Kidney epithelial cell (primary cell): ENCODE measurements at places on chromosomes 2 and 18. TPM values are rescaled to one million over a fixed set of nuclear protein-coding genes. Genes with fewer than 3 reads are reported as not detected.

GRCh38 chr2:81195774-81196382 lies 891.3 kb upstream of the LRRTM1 start:
- DNase-seq = no peak

GRCh38 chr2:191318729-191319078 lies 73.5 kb downstream of the MYO1B start:
- DNase-seq = no peak

DNA sequence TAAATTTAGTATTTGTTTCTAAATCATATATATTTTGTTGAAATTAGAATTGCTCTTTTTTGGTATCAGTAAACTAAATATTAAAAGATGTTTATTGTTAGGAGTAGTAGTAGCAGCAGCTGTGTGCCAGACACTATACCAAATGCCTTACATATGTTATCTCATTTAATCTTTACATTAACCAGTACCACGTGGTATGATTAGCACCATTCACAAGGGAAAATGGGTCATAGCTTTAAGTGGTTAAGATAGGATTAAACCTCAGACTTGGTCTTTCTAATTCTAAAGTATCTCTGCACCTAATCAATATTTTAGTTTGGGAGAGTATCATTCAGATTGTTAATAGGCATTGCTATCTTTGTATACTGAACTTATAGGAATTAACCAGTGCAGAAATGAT lies 29.0 kb downstream of the PSMD14 start:
- no peak for DNase-seq

- DNase-seq = no peak
Observed at GRCh38 chr2:61179701-61180639, 18.0 kb downstream of the C2orf74 start.

DNA sequence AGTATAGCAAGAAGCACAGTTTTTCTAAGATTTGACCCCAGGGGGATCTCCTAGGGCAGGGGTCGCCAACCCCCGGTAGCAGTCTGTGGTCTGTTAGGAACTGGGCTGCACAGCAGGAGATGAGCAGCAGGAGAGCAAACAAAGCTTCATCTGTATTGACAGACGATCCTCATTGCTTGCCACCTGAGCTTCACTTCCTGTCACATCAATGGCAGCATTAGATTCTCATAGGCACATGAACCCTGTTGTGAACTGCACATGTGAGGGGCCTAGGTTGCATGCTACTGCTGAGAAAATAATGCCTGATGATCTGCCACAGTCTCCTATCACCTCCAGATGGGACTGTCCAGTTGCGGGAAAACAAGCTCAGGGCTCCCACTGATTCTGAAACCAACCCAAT lies 136.2 kb downstream of the RGPD3 start:
- no peak for DNase-seq

DNA sequence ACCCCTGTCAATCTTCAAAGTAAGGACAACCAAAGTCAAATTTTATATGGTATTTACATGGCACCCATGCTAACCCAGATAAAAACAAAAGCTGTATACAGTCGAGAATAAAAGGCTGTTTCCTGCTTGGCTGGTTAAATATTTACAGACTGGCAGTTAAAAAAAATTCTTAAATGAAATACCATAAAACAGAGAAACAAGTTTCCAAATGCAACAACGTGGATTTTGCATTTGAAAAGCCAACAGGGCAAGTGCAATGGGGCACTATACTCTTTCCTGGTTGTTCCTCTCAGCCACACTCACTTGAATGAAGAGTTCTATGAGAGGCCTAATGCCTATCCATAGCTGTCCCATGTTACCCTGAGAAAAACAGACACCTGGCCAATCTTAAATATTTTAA lies 6.1 kb upstream of the NR4A2 start:
- no peak for DNase-seq

DNA sequence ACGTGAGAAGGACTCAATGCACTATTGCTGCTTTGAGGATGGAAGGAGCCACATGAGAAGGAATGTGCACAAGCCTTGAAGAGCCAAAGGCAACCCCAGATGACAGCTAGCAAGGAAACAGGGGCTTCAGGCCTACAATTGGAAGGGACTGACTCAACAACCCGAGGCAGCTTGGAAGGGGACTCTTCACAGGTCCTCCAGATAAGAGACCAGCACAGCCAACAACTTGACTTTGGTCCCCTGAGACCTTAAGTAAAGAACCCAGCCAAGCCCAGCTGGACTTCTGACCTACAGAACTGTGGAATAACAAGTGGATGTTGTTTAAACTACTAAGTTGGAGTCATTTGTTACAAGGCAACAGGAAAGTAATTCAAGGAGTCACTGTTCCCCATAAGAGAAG lies 277.2 kb downstream of the SUCLG1 start:
- no peak for DNase-seq

GRCh38 chr2:232586943-232587505 lies 36.5 kb downstream of the EIF4E2 start:
- DNase-seq = no peak

- no peak for DNase-seq
Observed at GRCh38 chr2:201358684-201359083, 1.5 kb upstream of the FLACC1 start.

DNA sequence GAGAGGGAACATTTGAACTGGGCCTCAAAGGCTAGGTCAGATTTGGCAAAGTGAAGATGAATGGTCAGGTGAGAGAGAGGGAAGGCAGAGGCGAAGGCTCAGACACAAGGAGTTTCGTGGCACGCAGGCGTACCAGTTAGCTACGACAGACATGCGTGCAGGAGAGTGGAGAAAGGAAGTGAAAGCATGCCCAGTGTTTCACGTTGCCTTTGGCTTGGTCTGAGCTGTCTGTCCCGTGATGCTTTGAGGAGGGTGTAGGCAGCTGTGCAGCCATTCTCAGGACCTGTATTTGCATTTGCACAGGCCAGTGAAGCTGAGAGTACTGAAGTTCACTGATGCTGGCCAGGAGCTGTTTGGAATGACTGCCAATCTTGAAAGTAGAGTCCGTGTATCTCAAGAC lies 69.5 kb downstream of the HNRNPLL start:
- no peak for DNase-seq

- DNase-seq = no peak
Observed at GRCh38 chr2:100407563-100407962, 9.9 kb downstream of the CHST10 start.

DNA sequence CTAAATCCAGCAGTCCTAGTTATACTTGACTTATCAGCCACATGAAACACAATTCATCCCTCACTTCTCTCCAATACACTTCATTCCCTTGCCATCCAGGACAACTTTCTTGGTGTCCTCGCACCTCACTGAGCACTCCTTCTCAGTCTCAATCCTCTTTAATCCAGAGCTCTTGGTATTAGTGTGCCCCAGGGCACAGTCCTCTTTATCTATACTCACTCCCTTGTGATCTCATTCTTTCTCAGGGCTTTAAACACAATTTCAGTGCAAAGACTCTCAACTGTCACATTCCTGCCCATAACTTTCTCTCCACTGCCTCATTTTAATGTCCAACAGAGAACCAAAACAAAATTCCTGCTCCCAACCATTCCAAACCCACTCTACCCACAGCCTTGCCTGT lies 60.8 kb upstream of the SPOPL start:
- no peak for DNase-seq

CNRIP1 gene
- total RNA-seq = 7.9 and 8.8 TPM in 2 replicates

DNA sequence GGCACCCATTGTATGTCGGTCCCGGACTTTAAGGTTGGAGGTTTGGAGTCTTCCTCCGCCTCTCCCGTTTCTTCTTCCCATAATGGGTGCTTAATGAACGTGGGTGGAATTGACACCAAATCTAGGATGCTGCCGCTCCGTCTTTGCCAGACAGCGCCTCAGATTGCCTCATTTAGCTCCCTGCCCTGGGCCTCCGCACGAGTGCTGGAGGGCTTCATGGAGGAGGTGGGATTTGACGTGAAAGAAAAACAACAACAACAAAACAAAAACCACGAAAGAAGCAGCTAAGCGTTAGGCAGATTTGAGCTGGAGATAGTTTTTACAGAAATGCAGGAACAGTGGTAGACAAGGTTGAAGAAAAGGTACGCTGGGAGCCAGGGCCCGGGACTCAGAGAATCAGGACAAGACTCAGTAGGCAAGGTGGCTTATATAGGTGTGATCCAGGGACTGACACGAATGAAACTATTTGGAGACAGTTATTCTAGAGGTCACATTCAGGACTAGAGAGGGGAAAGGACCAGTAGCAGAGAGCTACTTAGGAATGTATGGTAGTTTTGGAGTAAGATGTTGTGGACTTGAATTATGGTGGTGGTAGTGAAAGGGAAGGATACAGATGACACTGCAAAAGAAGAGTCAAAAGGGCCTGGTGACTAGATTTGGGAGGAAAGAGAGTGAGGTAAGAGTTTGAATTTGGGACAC lies 605 bp downstream of the ZNF2 start:
- DNase-seq = no peak

GRCh38 chr2:222582928-222583327 lies 73.0 kb downstream of the FARSB start:
- no peak for DNase-seq

DNA sequence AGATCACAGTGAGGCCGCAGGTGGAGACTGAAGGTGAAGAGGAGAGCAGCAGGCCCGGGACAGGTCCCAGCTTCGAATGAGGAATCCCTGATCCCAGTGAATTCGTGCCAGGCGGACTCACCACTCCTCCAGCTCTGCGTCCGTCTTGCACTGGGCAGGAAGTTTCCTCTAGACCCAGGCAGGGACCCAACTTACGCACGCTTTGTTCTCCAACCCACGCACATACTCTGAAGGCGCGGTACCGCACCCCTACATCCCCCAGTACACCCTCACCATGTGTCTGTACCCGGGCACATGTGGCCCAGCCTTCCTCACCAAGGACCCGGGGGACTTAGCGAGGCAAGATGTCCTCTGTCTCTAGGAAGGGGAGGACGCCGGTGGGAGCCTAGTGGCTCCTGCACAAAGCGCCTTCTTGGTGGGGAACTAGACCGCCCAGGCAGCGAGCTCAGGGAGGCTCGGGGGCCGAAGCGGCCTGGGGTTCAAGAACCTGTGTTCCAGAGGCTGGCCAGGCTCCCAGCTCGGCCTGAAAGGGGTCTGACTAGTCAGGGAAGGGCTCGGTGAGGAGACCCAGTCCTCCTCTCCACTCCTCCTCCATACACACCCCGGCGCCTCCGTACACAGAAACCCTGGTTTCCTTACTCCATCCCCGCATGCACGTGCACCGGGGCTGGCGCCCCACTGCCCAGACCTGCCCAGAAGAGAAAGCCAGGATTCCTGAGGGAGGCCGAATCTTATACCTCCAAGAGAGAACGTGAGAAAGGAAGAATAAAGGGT lies 38.3 kb upstream of the ATP6V1B1 start:
- no peak for DNase-seq

NXPH2 gene
- not detected in 2 replicates for total RNA-seq

SERPINE2 gene
- total RNA-seq = 70.0 and 84.9 TPM in 2 replicates

- no peak for DNase-seq
Observed at GRCh38 chr2:10947005-10947440, 35.3 kb downstream of the KCNF1 start.

GRCh38 chr2:36697424-36698066 lies 1.0 kb downstream of the VIT start:
- no peak for DNase-seq

GRCh38 chr2:75752828-75753227 lies 42.1 kb upstream of the GCFC2 start:
- DNase-seq = no peak

- no peak for DNase-seq
Observed at GRCh38 chr2:237455764-237456163, 31.3 kb upstream of the MLPH start.

- DNase-seq = no peak
Observed at GRCh38 chr2:130915149-130915548, 78.4 kb downstream of the ARHGEF4 start.

GPR45 gene
- not detected in 2 replicates for total RNA-seq

TUBB8B gene
- total RNA-seq = not detected in 2 replicates

DNA sequence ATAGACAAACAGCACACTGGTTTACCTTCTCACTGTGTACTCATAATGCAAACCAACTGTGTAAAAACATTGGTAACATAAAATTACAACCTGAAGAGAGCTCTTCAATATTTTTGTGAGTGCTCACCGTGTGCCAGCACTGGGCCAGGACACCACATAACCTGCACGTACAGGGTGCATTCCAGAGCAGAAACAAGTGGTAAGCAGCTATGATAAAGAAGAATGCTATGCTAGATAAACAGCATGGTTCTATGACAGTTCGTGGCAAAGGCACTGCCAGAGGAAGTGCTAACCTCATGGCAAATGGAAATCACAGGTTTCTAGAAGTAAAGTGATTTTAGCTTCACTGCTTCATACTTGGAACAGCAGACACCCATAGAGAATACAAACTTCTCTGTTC lies 343.5 kb downstream of the MTX2 start:
- DNase-seq = peak; percentile 31

VAMP5 gene
- 16.5 and 28.5 TPM in 2 replicates for total RNA-seq

DNMT3A gene
- 19.7 and 25.3 TPM in 2 replicates for total RNA-seq

DNA sequence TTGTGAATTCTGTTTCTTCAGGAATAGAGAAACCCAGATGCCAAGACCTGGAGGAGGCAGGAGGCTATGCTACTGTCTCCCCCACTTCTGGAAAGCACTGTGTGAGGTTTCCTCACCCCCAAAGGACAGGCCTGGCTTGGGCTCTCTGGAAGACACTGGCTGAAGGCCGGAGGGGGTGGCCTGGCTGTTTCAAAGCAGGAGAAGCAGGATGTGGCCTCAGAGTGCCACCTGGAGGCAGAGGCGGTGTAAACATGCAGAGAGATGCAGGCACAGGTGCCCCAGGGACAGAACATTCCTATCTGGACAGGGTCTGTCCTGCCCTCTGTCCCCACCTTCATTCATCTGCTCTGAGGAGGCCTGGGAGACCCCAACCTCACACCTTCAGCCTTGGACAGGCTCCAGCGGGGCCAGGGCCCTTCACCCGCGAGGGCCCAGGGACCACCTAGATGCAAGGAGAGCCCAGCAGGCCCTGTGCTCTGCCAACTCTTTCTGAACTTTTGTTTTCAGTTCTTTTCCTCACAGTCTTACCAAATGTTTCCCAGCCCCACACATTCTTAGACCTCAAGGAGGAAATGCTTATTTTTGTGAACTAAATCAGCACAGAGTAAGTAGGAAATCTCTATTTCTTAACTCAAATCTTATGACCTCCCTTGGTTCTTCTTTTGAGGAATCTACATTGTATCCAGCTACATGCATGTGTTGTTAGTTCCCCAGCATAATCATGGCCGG lies 79.2 kb downstream of the LONRF2 start:
- no peak for DNase-seq

NTSR2 gene
- total RNA-seq = not detected in 2 replicates

LCT gene
- not detected in 2 replicates for total RNA-seq

- DNase-seq = no peak
Observed at GRCh38 chr2:1715184-1716013, 28.9 kb downstream of the PXDN start.

GRCh38 chr2:64440843-64441242 lies 13.1 kb upstream of the LGALSL start:
- DNase-seq = no peak

DNA sequence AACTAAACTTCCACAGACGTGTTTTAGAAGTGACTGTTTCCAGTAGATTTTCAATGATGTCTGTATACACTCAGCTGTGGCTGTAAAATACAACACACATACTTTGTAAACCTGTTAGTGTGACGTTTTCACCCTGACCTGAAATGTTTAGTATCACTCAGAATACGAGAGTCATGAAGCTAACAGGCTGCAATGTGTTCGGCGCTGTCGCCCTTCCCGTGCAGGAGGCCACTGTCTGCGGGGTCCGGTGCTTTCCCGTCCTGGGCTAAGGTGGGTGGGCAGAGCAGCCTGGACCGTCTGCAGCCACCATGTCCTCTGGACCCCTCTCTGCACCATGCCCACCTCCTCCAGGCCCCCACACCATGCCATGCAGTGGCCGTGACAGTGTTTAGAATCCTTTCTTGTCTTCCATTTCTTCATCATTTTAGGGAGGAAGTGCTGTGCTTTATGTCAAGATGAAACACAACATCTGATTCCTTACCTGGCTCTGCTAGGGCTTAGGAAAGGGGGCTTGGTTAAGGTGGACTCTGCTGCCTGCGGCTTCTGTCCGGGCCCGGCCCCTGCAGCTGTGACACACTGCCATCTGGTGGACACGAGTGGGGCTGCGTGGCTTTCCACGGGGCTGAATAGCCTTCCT lies 53.8 kb upstream of the RBM44 start:
- DNase-seq = no peak
